ENCODE measurements at places on chromosomes 11 and 22.

DNA sequence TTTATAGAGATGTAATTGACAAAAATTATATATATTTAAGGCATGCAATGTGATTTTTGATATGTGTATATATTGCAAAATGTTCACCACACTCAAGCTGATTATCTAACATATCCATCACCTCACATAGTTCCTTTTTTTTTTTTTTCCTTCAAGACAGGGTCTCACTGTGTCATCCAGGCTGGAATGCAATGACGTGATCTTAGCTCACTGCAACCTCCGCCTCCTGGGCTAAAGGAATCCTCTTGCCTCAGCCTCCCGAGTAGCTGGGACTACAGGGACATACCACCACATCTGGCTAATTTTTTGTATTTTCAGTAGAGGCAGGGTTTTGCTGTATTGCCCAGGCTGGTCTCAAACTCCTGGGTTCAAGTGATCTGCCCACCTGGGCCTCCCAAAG is 65.1 kb upstream of the SLC35C1 start:
- H3K4me1 ChIP-seq: peaks cover under 1% of the 10 kb centered on the region

DNA sequence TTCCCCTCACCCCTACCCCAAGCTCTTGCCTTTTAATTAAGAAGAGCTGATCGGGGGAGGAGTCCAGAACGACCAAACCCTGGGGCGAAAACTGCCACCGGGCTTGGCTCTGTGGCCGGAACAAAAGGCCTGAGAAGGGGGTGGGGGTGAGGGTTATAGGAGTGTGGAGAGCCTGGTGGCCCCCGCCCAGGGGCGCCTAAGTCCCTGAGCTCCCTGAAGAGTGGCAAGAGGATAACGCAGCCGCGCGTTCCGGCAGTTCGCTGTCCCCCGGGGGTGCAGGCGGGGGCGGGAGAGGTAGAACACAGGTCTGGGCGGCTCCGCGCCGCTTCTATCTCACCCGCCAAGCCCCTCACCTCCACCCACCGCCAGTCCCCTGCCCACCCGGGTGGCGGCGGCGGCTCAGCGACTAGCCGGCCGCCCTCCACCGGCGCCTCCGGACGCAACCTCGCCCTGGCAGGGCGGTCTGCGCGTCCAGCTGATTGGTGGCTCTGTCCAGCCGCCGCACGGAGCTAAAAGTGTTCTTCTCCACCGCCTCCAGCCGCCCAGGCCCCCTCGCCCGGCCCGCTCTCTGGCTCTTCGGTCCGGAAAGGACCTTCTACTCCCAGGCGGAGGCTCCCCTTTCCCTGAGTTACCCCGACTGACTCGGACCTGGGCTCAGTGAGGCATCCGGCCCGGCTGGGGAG is 18.7 kb upstream of the BDNF start:
- peaks cover 44% of the 10 kb centered on the region for H3K4me1 ChIP-seq
- H3K4me3 ChIP-seq: peak overlapping the region; percentile 58
- H3K36me3 ChIP-seq: no peaks in the 10 kb centered on the region
- peak overlapping the region; percentile 60 for H3K27ac ChIP-seq

DNA sequence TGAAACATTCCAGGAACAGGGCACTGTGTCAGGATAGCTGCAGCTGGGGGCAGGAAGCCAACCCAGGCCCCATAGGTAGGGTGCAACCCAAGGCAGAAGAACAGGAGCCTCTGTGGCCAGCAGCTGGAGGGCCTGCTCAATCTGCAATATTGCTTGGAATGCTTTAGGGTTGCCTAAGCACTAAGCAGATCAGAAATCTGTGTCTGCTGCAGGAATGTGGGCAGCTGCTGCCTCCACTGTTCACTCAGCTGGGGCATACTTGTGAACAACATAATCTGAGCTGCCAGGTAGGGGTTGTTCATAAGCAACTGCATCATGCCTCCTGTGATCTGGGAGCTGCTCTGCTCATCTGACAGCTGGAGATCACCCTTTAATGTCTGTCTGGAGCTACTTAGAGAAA is 1.7 kb downstream of the UBQLNL start:
- H3K4me3 ChIP-seq: no peak overlapping the region
- no peak overlapping the region for H3K27ac ChIP-seq
- no peaks in the 10 kb centered on the region for H3K27me3 ChIP-seq
- H3K36me3 ChIP-seq: no peaks in the 10 kb centered on the region

- no peaks in the 10 kb centered on the region for H3K27me3 ChIP-seq
- DNase-seq: no peak
- H3K27ac ChIP-seq: no peak overlapping the region
- no peaks in the 10 kb centered on the region for H3K4me1 ChIP-seq
These were observed 420.0 kb downstream of the METTL15 start for GRCh38 chr11:28528217-28528616.

DNA sequence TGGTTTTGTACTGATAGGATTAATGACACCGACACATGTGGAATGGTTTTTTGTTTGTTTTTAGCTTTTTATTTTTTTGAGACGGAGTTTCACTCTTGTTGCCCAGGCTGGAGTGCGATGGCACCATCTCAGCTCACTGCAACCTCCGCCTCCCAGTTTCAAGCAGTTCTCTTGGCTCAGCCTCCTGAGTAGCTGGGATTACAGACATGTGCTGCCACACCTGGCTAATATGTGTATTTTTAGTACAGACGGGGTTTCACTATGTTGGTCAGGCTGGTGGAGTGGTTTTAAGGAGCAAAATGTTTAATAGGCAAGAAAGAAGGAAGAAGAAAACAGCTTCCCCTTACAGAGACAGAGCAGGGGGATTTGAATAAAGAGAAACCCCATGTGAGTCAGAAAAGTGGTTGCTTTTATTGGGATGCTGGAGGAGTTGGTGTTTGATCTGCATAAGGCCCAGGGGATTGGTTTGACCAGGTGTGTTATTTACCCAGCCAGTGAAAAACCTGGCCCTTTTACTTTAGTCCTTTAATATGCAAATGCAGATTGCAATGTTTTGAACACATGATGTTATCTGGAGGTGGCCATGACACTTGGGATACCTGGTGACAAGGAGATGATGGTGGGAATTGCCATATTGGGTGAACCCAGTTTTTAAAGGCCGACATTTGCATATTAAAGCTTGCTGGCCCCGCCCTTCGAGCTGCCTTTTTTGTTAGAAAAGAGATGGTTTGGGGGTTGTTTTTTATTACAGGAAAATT is 24.3 kb downstream of the SUSD2 start:
- H3K4me3 ChIP-seq: no peak overlapping the region
- H3K36me3 ChIP-seq: no peaks in the 10 kb centered on the region
- H3K27ac ChIP-seq: no peak overlapping the region
- DNase-seq: no peak
- no peaks in the 10 kb centered on the region for H3K27me3 ChIP-seq

DNA sequence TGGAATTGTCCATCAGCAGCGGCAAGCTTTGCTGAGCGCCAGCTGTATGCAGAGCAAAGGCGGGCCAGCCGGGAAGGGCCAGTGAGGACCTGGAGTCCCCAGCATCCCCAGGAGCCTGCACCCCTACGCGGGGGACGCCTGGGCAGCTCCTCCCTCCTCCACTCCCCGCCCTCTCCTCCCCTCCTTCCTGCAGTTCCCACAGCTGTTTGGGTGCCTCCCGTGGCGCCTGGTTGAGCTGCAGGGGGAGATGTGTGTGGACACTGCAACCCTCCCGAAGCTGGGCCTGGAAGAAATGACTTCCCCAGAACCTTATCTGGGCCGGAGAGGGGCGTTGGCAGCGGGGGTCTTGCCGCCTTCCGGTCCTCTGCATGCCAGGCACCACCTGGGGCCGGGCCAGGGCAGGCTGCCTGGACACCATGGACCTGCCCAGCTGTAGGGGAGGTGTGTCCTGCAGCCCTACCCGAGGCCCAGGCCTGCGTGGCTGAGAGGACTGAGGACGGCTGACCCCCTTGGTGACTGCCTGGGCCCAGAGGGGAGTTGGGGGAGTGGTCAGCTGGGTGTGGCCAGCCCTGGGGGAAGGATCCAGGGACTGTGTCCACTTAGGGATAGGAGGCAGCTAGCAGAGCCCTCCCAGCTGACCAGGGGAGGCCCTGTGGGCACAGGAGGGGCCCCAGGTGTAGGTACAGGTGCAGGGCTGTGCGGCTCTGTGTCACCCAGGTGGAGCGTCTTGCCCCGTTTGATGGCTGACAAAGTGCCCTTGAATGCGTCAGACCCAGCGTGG is 16.8 kb upstream of the MUC6 start:
- H3K27ac ChIP-seq: no peak overlapping the region
- peaks cover 8% of the 10 kb centered on the region for H3K4me1 ChIP-seq
- DNase-seq: peak; percentile 55
- no peaks in the 10 kb centered on the region for H3K36me3 ChIP-seq
- H3K4me3 ChIP-seq: no peak overlapping the region

GRCh38 chr11:115591380-115591779 is 87.2 kb upstream of the CADM1 start:
- H3K4me3 ChIP-seq: no peak overlapping the region
- no peaks in the 10 kb centered on the region for H3K36me3 ChIP-seq
- no peak overlapping the region for H3K27ac ChIP-seq
- no peak for DNase-seq
- no peaks in the 10 kb centered on the region for H3K4me1 ChIP-seq

DNA sequence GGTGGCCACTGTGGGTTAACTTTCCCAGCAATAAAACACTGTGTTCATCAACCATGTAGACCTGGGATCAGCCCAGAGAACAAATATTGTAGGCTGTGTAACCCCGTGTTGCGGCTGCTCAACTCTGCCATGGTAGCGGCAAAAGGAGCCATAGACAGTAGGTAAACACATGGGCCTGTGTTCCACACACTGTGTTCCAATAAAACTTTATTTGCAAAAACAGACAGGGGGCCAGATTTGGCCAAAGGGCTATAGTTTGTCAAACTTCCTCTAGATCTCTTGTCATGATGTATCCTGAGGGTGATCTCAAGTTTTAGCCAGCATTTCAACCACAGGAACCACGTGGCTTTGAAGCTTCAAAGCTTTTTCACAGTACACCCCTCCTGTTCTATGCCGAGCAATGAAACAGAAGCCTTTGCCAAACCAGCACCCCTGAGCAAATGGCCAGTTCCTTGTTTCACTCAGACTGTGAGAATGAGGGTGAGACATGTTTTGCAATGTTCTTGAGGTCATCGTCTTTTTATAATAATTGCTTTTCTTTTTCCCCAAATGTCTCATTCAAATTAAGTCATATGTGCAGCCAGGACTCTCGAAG is 49.9 kb upstream of the FADD start:
- H3K27ac ChIP-seq: no peak overlapping the region
- H3K4me3 ChIP-seq: no peak overlapping the region
- no peak for DNase-seq
- no peaks in the 10 kb centered on the region for H3K27me3 ChIP-seq
- H3K4me1 ChIP-seq: no peaks in the 10 kb centered on the region
- peaks cover 18% of the 10 kb centered on the region for H3K36me3 ChIP-seq

DNA sequence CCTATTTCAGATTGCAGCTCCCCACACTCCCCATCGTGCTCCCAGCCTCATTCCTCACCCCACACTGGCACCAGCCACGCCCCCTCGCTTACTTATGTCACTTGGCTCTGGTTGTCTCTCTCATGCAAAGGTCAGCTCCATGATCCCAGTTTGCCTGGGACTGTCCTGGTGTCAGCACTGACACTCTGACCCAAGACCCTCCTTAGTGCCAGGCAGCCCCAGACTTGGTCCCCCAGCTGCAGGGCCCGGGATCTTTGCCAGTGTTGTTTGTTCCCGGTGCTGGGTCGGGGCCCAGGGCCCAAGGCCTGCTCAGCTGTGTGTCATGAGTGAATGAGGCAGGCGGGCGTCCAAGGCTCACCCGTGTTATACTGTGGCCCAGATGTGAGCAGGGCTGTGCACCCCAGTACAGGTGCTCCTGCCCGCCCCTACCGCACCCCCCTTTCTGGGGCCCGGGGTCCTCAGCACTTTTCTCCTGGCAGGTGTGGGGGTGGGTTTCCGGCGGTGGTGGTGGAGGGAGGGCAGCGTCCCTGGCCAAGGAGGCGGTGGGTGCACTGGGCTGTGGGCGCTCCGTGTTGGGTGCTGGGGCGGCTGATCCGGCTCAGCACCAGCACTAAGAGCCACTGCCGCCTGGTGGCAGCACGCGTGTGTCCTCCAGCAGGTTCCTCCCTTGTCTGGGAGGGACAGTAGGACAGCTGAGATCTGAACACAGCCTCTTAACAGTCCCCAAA is 19.5 kb downstream of the IL17REL start:
- no peaks in the 10 kb centered on the region for H3K27me3 ChIP-seq
- H3K36me3 ChIP-seq: no peaks in the 10 kb centered on the region
- peak; percentile 69 for DNase-seq
- peaks cover 4% of the 10 kb centered on the region for H3K4me1 ChIP-seq

- no peak overlapping the region for H3K27ac ChIP-seq
- DNase-seq: no peak
- no peak overlapping the region for H3K4me3 ChIP-seq
- no peaks in the 10 kb centered on the region for H3K27me3 ChIP-seq
- H3K36me3 ChIP-seq: no peaks in the 10 kb centered on the region
These were observed 1326.5 kb downstream of the LRRC4C start for GRCh38 chr11:40132912-40133311.

GRCh38 chr11:76700177-76701100 is 29.9 kb upstream of the LRRC32 start:
- H3K36me3 ChIP-seq: no peaks in the 10 kb centered on the region
- DNase-seq: no peak
- no peak overlapping the region for H3K4me3 ChIP-seq
- H3K4me1 ChIP-seq: no peaks in the 10 kb centered on the region
- H3K27me3 ChIP-seq: no peaks in the 10 kb centered on the region

- no peak overlapping the region for H3K27ac ChIP-seq
- DNase-seq: no peak
- no peak overlapping the region for H3K4me3 ChIP-seq
- H3K36me3 ChIP-seq: no peaks in the 10 kb centered on the region
These were observed 142.9 kb downstream of the CCDC81 start for GRCh38 chr11:86517557-86517956.

- no peak overlapping the region for H3K27ac ChIP-seq
- H3K36me3 ChIP-seq: no peaks in the 10 kb centered on the region
- H3K4me3 ChIP-seq: no peak overlapping the region
- no peaks in the 10 kb centered on the region for H3K27me3 ChIP-seq
These were observed 14.8 kb downstream of the KIAA0930 start for GRCh38 chr22:45225732-45226502.

DNA sequence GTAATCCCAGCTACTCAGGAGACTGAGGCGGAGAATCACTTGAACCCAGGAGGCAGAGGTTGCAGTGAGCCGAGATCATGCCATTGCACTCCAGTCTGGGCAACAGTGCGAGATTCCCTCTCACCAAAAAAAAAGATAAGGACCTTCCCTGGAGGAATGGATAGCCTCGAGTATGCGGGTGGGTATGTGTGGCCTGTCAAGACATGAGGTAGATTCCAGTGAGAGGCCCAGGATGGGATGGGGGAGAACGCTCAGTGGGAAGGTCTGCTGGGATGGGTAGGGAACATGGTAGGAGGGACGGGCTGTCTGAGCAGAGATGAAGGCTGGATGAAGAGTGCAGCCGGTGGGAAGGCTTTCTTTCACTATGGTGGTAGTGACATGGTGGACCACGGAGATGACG is 39.0 kb upstream of the YWHAH start:
- H3K36me3 ChIP-seq: peaks cover 52% of the 10 kb centered on the region
- no peaks in the 10 kb centered on the region for H3K4me1 ChIP-seq
- H3K27ac ChIP-seq: no peak overlapping the region
- DNase-seq: no peak

GRCh38 chr11:61887839-61888494 is 3.4 kb downstream of the FADS3 start:
- H3K27me3 ChIP-seq: no peaks in the 10 kb centered on the region
- peak; percentile 98 for DNase-seq
- peak overlapping the region; percentile 28 for H3K4me3 ChIP-seq
- H3K4me1 ChIP-seq: no peaks in the 10 kb centered on the region
- H3K36me3 ChIP-seq: no peaks in the 10 kb centered on the region
- H3K27ac ChIP-seq: peak overlapping the region; percentile 92

- no peak overlapping the region for H3K4me3 ChIP-seq
- H3K4me1 ChIP-seq: no peaks in the 10 kb centered on the region
- no peak overlapping the region for H3K27ac ChIP-seq
- H3K27me3 ChIP-seq: no peaks in the 10 kb centered on the region
These were observed 54.0 kb upstream of the PITPNB start for GRCh38 chr22:27972732-27973698.
